ENCODE measurements at places on chromosomes 5 and 9. TPM values are rescaled to one million over a fixed set of nuclear protein-coding genes. Genes with fewer than 3 reads are reported as not detected.

Gene GOLM1
- 113 TPM for polyA plus RNA-seq

Gene DOK3
- polyA plus RNA-seq: 38.5 TPM

Gene ANKRD31
- 0.31 TPM for polyA plus RNA-seq

Gene SKIC3
- 18.4 TPM for polyA plus RNA-seq

Gene HRCT1
- polyA plus RNA-seq: 1.1 TPM

Gene PCDHA8
- polyA plus RNA-seq: 0.03 TPM

Gene PCDHGA8
- 0.48 TPM for polyA plus RNA-seq

Gene ENTPD2
- polyA plus RNA-seq: 1.6 TPM

Gene BNC2
- 1.4 TPM for polyA plus RNA-seq

Gene HTR1A
- not detected for polyA plus RNA-seq

Gene NRARP
- polyA plus RNA-seq: 1.1 TPM

Gene LAMC3
- polyA plus RNA-seq: 85.3 TPM

Gene ADAMTS2
- polyA plus RNA-seq: 5.2 TPM

All from adrenal gland (tissue), 19 donors.